ENCODE measurements at places on chromosomes 4 and X.
A peak's percentile ranks its signal among the peaks of the same experiment; 100 is the strongest.

- no peak for DNase-seq
Measured at GRCh38 chr4:109383823-109384222, 49.8 kb upstream of the SEC24B start.

DNA sequence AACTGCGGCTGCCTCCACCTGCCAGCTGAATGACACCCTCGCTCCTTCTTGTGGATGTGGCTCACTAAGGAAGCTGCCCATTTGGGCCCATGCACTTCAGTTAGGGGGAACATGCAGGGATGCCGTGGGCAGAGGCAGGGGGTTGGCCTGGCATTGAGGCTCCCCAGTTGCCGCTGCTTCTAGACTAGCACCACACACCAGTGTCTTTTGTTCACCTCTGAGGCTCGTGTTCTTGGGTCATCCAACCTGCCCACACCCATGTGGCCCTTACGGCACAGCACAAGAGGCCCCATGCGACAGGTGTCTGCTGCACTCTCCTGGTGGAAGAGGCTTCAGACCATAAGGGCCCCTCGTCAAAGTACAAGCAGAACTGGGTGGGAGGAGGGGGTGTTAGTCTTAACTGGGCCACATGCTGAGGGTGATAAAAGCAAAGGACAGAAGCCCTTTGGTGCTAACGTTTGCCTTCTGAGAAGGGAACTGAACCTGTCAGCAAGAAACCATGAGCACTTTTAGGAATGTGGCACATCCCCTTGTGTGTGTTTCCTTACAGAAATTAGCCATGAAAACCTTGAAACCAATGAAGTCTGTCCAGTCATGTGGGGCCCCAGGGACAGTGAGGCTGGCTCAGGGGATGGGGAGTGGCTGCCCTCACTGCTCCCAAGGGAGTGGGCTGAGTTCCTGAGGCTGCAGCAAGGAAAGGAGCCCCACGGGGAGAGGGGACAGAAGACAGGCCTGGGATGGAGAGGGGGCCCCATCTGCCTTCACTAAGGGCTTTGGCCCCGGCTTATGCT lies 39.2 kb downstream of the MAP7D3 start:
- DNase-seq, result no peak

GRCh38 chr4:16227462-16227868 lies 1.2 kb upstream of the TAPT1 start:
- DNase-seq, result peak; percentile 57

GRCh38 chrX:151899622-151900021 lies 13.1 kb upstream of the MAGEA4 start:
- peak; percentile 59 for DNase-seq

DNA sequence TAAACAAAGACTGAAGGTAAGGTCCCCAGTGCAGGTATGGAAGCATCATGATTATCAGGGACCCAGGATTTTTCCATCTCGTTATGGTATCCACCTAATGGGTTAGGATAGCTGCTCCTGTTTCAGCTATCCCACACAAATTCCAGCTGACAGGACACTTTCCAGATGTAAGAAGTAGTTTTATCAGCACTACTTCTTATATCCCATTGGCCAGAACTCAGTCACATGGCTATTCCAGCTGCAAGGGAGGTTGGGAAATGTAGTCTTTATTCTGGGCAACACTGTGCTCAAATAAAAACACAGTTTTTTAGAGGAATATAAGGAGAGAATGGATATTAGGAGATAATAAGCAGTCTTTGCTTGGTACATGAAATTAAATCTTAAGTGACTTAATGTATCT lies 96.7 kb downstream of the SRPX start:
- DNase-seq, result no peak

DNA sequence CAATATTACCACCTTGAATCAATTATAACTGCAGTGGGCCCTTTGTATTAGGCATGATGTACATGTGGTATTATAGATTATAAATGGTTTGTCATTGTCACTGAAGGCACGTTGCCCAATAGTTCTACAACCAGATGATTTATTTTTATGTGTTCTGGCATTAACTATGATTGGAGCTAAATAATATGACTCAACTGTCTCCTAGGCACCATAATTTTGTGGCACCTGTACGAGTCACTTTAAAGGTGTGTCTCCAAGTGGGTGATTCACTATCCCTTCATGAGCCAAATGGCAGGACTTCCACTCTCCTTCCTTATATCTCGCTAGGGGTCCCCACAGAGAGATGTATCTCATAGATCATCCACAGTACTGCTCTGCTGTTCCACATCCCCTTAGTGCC lies 6.1 kb upstream of the SMPX start:
- DNase-seq, result no peak

GRCh38 chr4:6229095-6229494 lies 28.7 kb upstream of the JAKMIP1 start:
- DNase-seq, result no peak

GRCh38 chrX:43805579-43805978 lies 76.7 kb downstream of the MAOB start:
- peak; percentile 12 for DNase-seq

- DNase-seq, result no peak
Measured at GRCh38 chr4:62023633-62024032, 823.5 kb downstream of the ADGRL3 start.

GRCh38 chr4:76896614-76897535 lies 1.1 kb downstream of the SOWAHB start:
- peak; percentile 51 for DNase-seq

GRCh38 chr4:99857307-99857706 lies 36.9 kb downstream of the LAMTOR3 start:
- no peak for DNase-seq

DNA sequence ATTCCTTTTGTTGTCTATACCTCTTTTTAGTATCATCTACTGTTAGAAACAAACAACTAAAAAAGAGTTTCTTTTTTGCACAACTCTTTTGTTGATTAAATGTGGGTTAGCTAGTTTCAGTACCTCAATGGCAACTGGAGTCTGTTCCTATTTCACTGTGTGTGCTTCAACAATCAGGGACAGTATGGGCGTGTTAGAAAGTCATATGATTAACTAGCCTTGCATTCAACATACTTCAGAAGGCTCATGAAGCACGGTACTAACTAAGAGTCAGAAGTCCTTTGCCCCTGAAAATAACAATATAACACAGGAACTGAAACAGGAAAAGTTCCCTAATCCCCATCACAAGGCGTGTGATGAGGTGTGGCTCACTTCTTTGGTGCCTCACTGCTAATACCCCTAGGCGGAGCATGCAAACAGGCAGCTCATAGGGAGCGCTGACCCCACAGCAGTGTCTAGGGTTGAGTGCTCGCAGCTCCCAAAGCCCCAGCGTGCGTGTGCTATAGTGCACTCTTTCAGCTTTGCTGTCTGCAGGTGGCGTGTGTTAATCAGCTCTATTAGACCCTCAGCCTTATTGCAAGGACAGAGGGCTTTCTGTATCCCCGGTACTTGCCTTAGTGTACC lies 203.1 kb upstream of the NDST3 start:
- DNase-seq, result no peak

DNA sequence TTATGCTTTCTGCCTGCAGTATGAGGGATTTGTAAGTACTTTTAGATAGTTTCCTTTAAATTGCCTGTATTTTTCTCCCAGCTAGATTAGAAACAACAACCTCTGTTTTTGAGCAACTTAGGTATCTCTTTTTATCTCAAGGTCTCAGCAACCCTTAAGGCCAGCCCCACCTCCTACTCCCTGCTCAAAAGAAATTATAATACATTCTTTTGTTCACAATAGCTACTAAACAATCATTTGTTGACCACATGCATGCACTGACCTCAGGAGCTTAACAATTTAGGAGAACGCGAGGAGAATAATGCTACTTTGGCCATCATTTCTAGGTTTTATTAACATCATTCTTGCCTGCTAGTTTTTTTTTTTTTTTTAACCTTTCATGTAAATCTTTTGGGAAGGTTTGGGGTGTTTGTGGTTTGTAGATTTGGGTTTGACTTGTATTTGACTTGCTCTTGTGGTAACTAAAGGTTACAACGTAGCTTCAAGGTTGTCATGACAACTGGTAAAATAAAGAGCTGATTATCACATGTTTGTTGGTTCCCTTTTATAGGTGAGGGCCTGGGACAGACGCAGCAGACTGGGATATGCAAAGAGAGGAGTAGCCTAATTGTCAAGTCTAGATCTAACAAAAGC lies 145.4 kb upstream of the PLAC1 start:
- DNase-seq, result no peak

DNA sequence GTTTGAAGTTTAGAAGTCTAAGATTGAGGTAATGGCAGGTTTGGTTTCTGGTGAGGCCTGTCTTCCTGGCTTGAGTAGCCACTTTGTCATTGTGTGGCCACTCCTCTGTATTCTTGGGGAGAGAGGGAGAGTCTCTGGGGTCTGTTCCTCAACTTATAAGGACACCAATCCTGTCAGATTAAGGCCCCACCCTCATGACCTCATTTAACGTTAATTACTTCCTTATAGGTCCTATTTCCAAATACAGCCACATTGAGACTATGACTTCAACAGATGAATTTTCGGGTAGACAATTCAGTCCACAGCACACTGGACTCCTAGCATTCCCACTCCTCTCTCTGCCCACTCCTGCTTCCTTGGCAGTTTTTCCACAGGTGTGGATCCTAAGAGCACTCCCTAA lies 350.8 kb upstream of the CASK start:
- no peak for DNase-seq

DNA sequence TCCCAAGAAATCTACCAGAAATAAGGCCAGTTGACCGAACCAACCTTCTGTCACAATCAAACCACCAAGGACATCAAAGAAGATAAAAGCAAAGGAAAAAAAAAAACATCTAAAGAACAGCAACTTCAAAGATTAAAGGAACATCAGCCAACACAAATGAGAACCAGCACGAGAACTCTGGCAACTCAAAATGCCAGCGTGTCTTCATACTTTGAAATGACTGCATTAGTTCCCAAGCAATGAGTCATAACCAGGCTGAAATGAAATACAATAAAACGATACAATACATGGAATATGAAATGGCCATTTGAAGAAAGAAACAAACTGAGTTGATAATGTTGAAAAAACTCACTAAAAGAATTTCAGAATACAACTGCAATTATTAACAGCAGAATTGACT lies 611.6 kb upstream of the GRIA3 start:
- DNase-seq, result peak; percentile 74

- DNase-seq, result no peak
Measured at GRCh38 chr4:165055601-165056000, 1.9 kb downstream of the TRIM75 start.

DNA sequence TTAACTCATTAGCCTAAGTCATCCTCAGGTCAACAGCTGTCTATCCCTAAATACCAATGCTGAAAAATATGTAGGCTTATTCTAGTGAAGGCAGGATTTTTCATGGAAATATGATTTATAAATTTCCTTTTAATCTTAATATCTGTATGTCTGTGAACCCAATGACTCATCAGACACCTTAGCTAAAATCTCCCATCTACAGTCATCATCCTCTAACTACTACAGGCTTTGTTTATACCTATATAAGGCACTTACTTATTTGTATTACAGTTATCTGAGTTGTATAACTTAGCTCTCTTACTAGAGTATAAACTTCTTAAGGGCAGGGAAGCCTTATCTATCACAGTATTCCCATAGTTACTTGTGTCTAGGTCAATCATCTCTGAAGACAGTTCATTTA lies 24.2 kb downstream of the AMMECR1 start:
- DNase-seq, result no peak

DNA sequence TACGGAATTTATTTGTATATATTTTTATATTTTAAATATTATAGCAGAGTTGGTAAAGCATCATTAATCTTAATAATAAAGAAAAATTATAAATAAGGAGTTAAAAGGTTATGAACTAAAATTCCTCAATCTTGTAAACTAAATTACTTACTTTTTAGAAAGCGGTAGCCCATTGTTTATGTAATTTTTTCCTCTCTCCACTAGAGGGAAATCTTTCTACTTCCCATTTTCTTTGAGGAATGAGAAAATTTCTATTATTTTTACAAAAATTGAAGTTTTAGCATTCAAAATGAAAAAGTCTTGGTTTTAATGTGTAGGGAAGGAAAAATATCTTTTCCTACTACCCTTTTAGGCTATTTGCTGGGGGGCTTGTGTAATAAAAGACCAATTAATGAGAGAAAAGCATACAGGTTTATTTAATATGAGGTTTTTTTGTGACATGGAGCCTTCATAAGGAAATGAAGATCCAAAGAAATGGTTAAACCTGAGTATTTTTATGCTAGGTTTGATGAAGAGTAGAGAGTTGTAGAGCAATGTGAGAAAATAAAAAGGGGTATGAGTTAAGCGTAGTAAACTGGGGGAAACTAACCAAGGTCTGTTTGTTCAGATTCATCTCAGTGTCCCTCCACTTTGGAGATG lies 68.7 kb upstream of the ADAD1 start:
- peak; percentile 46 for DNase-seq

GRCh38 chr4:7186516-7187167 lies 5.7 kb upstream of the SORCS2 start:
- no peak for DNase-seq

GRCh38 chrX:11386001-11386523 lies 92.8 kb downstream of the AMELX start:
- DNase-seq, result peak; percentile 68

- DNase-seq, result no peak
Measured at GRCh38 chrX:38643903-38644302, 82.6 kb downstream of the TSPAN7 start.

DNA sequence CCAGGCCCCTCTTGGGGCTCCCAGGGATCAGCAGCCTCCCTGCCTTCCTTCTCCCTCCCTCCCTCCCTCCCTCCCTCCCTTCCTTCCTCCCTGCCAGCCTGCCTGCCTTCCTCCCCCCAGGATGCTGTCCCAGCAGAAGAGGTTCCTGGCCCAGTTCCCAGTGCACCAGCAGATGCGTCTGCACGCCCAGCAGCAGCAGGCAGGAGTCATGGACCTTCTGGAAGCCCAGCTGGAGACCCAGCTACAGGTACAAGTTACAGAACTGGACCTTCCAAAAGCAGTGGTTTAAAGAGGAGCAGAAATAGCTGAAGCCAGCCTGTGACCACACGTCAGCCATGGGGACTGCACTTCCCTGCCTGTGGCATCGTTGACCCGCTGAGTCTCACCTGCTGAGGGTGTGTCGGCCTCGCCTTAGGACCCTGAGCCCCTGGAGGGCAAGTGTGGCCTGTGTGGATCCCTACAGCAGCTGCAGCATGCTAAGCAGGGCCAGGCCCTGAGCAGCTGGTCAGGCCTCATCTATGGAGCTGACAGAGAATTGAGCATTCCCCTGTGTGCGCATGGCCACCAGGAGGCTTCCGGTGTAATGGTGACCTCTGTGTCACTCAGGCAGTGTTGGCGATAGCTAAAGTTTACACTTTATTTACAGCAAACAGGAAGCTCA lies 84.7 kb downstream of the CRMP1 start:
- no peak for DNase-seq

DNA sequence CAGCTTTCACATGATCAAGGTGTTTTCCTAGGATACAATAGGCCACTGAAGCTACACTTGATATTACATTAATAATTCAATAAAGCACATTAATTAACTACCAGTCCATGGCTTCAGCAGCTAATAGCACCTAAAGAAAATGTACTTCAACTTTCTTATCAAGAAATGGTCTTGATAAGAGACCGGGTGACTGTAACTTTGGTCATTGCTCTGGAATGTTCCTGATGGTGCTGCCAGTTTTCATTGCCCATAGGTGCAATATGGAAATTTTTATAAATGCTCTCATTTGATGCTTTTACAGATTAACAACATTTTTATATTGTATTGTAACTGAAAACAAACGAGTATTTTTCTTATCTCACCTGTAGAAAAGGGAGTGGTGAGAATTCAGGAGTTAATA lies 165.4 kb downstream of the SHROOM3 start:
- no peak for DNase-seq

GRCh38 chr4:155855897-155856296 lies 10.2 kb downstream of the ASIC5 start:
- DNase-seq, result no peak

Measured in GM23248 (cell line).